Karpas-422 (cell line): ENCODE measurements at places on chromosomes 6 and 20.

DNA sequence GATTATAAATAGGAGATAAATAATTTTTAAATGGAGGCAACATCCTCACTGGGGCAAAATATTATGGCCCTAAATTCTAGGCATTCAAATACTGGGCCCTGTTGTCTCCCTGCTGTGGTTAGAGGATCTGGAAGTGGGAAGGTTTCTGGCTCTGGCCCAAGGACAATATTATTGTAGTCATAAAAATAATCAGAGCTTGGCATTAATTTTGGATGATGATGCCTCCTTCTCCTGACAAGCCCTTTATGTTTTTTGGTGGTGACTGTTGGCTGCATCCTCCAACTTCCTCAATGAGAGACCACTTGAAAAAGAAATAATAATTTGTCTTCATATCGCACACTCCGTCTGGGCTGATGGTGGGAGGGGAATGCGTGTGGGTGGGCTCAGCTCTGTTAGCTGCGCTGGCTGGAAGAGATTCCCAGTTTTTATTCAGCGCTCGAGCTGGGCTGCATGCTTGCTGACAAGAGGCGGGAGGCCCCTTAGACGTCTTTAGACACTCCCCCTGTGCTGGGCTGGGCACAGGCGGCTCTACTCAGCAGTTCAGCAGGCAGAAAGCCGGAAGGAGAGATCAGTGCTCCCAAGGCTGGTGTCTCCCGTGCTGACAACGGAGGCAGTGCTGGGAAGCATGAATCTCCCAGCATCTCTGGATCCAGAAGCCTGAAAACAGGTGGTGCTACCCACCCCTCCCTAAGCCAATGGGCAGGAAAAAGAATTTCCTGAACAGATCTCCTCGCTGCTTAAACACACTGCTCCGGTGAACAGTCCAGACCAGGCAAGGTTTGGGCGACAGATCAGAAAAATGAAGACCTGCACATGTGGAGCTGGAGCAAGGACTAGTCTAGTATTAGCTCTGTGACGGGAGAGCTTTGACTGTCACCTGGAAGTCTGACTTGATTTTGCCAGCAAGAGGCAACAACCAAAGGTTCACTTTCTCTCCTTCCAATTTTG lies 97.7 kb downstream of the SYCP2 start:
- DNase-seq: no peak

DNA sequence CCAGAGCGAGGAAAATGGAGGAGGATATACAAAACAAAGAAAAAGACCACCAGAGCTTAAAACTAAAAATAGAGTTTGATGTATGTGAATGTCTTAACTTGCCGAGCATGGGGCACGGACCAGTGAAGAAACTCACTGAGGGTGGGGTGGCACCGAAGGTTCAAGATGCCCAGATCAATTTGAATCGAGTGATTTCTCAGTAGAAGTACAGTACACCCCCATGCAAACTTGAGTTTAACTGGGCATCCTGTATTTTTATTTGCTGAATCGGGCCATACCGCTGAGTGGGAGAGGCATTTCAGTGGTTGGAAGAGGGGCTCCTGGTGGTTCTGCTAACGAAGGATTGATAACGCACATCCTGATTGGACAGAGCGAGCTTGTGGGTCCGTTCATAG lies 81.7 kb downstream of the ANKRD60 start:
- DNase-seq: no peak

DNA sequence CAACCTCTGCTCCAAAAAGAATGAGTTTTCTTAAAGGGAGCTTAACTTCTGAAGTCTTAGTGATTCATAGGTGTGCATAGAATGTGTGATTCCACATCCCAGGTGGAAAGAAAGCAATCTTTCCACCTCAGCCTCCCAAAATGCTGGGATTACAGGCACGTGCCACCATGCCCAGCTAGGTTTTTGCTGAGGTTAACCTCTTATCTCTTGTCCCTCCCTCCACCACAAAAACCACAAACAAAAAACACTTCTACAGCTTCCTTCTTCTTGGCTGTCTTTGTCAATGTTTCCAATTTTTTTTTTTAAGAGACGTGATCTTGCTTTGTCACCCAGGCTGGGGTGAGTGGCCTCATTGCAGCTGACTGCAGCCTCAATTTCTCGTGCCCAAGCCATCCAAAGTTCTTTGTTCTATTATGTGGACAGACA lies 8.1 kb upstream of the CSE1L start:
- DNase-seq: no peak

DNA sequence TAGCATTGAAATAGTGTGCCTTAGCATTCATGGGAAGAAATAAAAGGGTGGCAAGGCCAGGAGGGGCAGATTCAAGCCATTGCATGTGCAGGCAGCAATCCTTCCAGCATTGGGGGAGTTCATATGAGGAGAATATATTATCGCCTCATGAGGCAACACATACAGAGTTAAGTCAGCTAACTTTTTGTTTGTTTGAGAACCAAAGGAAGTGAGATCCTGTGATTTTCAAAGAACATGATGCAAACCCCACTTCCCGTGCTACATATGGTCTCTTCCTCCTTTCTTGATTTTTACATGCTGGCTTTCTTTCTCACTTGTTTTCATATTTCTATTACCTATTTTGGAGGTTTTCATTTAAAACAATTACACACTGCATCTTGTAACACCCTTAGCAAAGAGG lies 579.7 kb upstream of the ARID1B start:
- DNase-seq: no peak

- no peak for DNase-seq
Observed at GRCh38 chr6:5343998-5344397, 82.7 kb downstream of the FARS2 start.

DNA sequence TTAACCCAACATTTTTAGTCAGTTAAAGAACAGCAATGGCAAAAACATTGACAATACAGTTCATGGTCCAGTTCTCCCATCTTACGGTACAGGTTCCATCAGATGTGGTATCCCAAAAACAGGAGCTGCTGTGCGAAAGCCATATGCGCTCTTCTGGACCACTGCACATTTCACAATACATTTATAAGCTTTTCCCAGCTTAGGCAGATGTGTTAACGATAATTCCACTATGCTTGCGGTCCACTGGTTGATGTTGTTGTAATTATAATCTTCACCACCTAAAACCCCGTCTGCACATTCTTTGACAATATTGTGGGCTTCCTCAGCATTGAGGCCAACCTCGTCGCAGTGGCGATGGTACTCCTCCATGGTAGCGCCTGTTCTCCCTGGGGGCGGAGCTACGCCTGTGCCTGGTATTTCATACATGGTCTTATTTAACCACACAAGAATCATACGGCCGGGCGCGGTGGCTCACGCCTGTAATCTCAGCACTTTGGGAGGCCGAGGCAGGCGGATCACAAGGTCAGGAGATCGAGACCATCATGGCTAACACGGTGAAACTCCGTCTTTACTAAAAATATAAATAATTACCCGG lies 52.0 kb downstream of the BFSP1 start:
- DNase-seq: no peak

GRCh38 chr6:167651318-167652041 lies 175.2 kb upstream of the AFDN start:
- no peak for DNase-seq

GRCh38 chr6:43250992-43251373 lies 7.7 kb downstream of the TTBK1 start:
- DNase-seq: no peak

GRCh38 chr6:91664327-91664959 lies 1077.6 kb upstream of the MAP3K7 start:
- no peak for DNase-seq

DNA sequence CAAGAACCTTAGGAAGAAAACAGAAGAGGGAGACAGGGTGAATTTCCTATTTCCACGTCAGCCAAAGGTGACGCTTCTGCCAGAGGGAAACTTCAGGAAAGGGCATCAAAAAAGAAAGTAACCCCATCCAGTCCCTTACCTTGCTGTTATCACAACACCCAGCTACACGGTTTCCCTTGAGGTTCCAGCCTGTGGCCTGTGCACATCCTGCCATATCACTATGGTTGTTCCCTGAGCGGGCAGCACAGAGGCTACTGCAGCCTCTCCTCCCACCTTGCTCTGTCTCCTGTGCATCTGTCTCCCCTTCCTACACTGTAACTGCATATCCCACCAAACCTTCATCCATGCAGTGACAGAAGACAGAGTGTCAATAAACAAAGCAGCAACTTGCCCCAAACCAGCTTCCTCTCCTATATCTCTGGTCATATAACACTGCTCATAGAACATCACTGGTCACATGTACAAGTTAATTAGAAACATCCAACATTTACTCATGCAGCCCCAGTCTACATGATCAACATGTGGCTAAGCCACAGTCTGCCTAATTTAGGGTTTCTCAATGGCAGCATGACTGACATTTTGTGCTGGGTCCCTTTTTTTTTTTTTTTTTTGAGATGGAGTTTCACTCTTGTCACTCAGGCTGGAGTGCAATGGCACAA lies 54.7 kb downstream of the GFOD1 start:
- DNase-seq: no peak

DNA sequence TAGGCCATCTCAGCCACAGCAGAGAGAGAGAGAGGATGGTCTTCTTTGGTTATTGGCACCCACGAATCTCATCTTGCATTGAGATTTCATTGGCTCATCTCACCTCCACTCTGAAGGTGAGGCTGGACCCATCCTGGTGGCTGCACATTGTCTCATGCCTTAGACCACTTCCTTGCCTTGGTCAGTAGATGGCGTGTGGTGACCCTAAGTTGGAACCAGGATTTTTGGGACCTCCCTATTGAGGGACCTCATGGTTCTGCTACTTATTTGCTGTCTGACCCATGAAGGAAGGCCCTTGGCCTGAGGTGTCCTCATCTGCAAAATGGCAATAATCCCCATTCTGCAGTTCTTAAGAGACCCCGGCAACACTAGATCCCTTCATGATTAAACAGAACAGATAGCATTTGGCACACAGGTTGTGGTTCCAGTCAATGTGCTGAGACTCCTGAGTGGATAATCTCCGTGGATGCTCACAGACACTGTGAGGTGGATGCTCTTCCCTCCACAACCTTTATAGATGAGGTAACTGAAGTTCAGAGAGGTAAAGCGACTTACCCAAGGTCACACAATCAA lies 21.5 kb upstream of the AAR2 start:
- DNase-seq: peak; percentile 77

DNA sequence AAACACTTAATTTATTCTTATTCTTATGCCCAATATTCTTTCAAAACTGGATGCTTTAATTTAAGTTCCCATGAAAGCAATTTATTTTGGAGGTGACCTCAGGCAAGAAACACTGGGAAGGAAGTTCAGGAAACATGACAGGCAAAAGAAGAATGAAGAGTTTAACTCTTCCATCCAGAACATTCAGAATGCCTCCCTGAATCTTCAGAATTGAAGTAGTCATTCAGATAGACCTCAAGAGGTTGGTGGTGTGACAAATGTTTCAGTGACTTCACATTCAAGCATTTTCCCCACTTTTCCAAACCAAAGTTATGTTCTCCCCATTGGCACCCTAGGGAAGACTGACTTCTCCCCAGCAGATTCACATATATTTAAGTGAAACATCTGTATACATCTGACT lies 110.5 kb downstream of the HAO1 start:
- DNase-seq: no peak

GRCh38 chr6:78744144-78744543 lies 123.2 kb upstream of the IRAK1BP1 start:
- no peak for DNase-seq

GRCh38 chr6:133062077-133062476 lies 179.1 kb upstream of the EYA4 start:
- DNase-seq: no peak

- no peak for DNase-seq
Observed at GRCh38 chr20:17931513-17931912, 37.1 kb downstream of the SNX5 start.

GRCh38 chr20:59743767-59744485 lies 139.6 kb downstream of the PHACTR3 start:
- peak; percentile 77 for DNase-seq

DNA sequence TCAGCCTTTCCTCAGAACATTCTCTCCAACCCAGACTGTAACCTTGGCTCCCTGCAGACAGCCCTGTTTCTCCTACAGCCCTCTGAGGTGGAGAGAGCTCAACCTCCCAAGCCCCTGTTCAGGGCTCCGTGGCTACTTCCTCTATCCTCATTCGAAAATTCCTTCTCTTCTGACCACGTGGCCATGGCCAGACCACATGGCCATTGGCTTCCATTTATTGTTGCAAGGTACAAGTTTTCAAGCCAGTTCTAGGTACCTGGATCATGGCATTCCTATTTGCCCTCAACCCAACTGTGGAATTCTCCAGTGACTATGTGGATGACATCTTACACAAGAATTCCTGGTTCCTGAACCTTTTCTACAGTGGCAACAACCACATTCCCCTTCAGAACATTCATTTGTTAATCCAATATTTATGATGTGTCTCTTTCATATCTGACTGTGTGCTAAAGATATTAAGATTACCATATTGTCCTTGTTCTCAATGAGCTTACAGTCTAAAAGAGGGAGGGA lies 161.9 kb downstream of the GMPR start:
- no peak for DNase-seq

GRCh38 chr6:94196891-94197290 lies 777.5 kb upstream of the EPHA7 start:
- no peak for DNase-seq

GRCh38 chr6:63637865-63638445 lies 2.4 kb downstream of the PHF3 start:
- DNase-seq: no peak
